ENCODE measurements at places on chromosomes 7 and 10.

DNA sequence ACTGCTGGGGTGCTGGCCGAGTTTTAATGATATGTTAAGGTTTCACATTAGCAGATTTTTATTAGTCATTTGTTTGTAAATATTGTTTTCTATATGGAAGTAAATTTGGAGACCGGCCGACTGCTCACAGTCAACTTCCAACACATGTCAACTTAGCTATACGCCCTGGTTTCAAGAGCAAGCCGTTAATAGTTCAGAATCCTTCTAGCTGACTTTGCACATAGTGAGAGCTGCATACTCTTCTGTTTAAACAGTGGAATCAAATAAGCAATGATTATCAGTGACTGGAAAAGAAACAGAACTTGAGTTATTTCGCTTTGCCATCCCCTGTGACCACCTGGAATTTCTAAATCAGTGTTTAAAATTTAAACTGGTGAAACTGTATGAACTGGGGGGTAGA lies 109.9 kb downstream of the PFKFB3 start:
- DNase-seq = no peak

DNA sequence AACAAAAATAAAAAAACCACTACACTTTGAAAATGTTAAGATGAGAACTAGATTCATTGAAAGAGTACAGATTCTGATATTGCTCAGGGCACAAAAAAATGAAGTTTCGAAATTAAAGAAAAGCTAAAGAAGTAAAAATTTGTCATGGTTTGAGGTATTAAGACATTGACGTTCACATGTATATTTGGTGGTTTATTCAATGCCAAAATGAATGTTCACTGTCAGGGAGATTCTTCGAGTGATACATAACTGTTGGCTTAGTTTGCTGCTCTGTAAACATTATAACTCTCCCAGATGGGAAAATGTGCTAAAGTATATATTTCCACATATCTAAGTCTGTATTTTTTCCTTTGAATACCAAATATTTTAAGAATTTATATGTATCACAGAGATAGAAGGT lies 345.0 kb downstream of the SEMA3D start:
- peak; percentile 12 for DNase-seq

DNA sequence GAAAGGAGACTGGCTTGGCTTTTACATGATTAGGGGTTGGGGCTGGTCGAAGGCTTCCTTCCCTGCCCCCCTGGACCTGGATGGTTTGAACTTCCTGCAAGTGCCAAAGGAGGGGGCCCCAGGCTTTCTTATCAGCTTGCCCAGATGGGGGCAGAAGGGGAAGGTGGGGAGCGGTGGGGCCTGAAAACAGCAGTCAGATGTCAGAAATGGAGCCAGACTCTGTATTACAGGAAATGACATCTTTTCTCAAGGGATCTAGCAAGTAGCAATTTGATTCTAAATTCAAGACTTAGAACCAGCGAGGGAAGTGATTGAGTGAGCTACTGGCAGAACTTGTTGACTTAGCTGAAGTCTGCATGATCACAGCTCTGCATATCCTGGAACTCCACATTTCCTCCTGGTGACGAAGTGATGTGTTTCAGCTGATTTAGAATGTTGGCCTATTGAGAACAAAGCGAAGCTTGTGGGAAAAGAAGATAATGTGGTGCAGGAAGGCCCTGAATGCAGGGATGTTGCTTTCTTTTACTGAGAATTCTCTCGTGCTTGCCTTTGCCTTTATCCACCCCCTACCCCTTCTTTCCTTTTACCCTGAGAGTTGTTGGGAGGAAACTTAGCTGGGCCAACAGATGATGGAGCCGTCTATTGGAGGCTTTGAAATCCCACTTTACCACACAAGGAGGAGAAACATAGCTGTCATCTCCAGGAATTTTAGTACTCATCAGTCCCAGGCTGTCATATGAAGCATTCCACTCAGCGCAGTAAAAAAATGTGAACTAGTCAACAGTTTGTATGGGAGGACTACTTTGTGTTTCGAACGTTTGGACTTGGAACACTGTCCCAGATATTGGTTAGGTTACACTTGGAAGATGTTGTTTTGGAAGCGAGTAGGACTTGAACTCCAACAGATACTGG lies 43.2 kb downstream of the CCNY start:
- no peak for DNase-seq

GRCh38 chr10:3046981-3047547 lies 20.3 kb upstream of the PFKP start:
- no peak for DNase-seq

DNA sequence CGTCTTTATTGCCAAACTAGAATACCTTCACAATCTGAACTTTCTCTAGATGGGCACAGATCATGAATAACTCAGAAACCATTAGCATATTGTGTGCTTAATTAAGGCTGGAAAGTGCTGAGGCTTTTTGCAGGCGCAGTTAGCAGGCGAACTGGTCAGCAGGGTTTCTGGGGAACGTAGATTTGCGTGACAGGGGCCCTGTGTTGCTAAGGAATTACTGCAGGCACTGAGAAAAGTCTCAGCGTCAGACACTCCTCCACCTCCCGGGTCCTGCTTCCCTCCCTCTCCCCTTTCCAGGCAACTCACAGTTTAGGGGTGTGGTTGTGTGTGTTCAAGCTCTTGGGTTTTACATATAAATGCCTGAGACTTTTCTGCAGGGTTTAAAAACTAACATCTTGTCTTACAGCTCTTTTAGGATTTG lies 2.2 kb downstream of the MAP3K8 start:
- peak; percentile 75 for DNase-seq

DNA sequence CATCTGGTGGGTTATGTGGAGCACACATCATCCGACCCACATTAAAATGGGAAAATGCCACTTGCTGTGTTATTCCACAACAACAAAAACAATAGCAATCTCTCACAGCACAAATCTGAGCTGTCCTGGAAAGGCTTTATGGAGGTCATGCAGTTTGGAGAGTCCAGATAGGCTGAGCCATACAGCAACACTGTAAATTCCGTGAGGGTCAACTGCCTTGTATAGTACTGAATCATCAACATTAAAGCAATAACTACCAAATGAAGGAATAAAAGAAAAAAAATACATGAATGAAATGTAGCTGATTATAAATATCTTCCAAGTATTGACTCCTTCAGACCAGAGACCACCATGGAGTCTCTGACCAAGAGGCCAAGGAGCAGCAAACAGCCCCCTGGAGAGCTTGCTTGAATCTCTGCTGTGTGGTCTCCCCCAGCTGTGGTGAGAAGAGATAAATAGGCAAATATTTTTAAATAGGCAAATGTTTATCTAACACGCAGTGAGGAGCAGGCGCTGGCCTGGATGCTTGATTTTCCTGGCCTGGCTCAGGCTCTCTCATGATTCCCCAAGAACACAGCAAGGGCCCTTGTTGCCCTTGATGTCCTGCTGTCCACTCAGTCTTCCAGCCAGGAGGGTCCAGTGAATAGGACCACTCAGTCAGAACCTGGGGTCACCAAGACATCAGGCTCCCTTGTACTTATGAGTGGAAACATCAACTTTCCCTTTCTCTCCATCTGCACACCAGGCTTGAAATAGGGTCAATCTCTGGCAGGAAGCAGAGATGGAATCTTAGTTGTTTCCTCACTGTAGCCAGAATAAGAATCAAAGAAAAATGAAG lies 1021.3 kb downstream of the XPNPEP1 start:
- DNase-seq = peak; percentile 7

GRCh38 chr10:3391657-3392056 lies 219.1 kb upstream of the PITRM1 start:
- no peak for DNase-seq

GRCh38 chr7:29196191-29196590 lies 1.6 kb downstream of the CHN2 start:
- DNase-seq = no peak

GRCh38 chr7:96578606-96579005 lies 131.0 kb downstream of the SEM1 start:
- no peak for DNase-seq
